ENCODE measurements at places on chromosomes 6 and 20.

DNA sequence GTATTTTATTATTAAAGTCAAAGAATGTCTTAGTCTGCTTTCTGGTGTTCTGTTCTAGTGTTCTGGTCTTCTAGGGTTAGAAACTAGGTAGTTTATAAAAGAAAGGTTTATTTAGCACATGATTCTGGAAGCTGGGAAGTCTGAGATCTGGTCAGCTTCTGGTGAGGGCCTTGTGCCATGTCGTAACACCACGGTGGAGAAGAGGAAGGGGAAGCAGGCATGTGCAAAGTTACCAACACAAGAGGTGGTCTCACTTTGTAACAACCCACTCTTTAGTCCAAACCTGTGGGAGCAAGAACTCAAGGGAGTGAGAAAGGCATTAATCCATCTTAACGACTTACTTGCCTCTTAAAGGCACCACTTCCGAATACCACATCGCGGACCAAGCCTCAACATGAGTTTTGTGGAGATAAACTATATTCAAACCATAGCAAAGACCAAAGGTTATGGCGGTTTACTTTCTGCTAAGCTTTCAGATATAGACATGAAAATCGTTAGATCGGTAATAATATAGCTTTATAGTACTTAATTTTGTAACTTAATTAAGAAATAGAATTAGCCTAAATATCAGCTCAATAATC is 99.4 kb downstream of the NCOA3 start:
- no peak for DNase-seq

GRCh38 chr6:44537306-44538049 is 150.0 kb downstream of the CDC5L start:
- DNase-seq, result no peak

DNA sequence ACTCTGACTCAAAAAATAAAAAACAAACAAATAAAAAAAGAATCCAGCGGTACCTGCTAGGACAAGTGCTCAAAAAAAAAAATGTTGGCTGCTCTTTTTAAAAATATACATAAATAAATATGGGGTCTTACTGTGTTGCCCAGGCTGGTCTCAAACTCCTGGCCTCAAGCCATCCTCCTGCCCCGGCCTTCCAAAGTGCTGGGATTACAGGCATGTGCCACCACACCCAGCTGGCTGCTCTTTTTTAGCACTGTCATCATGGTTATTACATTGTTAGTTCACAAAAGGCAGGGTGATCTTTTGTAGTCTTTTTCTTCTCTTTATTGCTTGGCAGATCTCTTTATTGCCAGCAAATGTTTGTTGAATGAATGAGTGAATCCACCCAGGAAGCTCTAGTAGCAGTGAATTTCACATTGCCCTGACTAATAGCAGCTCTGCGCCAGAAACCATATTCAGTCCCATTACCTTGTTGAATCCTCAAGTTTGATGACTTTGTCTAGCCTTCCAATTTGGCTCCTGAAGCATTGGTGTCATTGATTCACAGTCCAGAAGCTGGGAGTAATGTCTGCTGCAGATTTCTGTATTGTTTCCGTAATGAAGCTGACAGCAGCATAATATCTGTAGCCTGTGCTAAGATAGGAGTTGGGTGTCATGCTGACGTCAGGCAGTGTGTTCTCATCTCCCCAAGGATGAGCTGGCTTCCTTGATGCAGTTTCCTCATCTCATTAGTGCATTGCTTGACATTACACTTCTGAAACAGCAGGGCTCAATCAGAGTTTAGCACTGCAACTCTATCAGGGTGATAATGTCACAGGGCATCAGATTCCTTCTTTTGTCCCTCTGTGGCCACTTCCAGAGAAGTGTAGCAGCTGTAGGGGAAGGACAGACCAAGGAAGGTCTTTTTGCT is 84.9 kb upstream of the TGM3 start:
- DNase-seq, result no peak

GRCh38 chr6:143426026-143426425 is 24.5 kb downstream of the ADAT2 start:
- DNase-seq, result no peak

- DNase-seq, result no peak
Observed at GRCh38 chr20:58700121-58700821, 7.7 kb downstream of the NPEPL1 start.

DNA sequence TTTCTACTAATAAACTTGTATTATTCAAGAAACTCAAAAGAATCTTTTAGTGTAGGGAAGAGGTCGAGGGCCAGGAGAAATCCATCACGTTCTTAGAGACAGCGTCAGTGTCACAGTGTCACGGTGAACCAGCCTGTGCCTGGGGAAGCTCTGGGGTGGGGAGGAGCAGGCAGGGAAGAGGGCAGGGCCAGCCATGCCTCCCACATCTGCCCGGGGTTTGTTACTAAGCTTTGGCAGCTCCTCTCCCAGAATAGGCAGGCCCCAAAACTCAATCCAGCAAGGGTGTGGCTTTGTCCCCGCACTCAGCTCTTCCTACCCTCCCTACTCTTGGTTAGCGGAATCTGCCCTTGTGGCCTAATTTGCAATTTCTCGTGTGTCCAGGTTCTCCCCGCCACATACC is 72.9 kb downstream of the TCP11 start:
- DNase-seq, result no peak

DNA sequence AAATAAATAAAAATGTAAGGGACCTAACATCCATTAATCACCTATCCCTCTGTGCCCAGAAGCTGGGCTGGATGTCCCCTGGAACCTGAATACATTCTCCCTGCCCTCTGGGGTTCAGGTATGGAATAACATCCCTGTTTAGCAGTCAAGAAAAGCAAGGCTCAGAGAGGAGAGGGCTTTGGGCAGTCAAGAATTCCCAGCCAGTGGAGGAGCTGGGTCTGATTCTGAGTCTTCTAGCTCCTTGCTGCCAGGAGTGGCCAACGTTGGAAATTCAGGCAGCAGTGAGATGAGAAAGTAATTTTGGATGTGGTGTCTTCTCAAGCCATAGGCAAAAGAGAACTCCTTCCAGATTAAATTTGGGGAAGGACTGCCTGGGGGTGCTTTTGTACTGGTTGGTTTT is 42.6 kb upstream of the ZNFX1 start:
- peak; percentile 67 for DNase-seq

DNA sequence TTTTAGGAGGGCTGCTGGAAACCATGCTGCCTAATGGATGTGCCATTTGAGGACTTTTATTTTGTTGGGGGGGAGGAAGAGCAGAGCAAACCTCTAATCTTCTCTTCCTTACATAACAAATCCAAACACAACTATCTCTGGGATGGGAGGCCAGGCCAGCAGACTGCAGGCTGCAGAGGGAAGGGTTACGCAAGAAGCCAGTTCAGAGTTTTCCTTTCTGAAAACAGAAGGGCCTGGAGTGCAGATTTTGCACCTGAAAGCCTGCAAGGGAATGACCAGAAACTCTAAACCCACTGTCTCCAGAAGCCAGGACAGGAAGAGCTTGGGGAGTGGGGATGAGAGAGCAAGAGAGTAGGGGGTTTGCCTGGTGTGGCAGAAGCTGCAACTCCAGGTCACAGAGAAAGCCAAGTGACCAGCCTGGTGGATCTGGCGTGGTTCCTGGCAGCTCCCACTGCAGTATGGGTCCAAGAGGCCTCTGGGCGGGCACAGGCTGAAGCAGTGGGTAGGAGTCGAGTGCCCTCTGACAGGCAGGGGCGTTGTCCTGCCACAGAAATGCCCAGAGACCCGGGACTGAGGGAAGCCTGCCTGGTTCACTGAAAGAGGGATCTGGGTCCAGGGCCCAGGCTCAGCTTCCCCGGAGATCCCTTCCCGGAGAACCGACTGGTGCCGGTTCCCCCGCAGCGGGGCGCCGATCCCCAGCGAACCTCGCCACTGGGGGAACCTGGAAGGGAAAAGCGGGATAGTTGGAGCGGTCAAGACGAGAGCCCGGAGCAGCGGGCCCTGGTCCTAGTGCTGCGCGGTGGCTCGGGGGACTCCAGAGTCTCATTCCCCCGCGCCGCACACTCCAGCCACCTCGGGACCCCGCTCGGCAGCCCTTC is 6.7 kb downstream of the MAFB start:
- DNase-seq, result no peak

DNA sequence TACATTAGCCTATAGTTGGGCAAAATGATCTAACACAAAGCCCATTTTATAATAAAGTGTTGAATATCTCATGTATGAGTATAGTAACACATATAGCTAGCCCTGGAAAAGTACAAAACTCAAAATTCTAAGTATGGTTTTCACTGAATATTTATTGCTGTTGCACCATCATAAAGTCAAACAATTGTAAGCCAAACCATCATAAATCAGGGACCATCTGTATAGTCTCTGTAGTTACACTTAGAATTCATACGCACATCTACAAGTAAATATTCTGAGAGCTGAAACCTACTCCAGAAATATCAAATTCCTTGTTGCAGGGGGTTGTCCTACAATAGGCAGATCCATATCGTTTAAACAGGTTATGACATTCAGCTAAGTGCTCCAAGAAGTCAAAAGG is 817.3 kb downstream of the BCKDHB start:
- no peak for DNase-seq

DNA sequence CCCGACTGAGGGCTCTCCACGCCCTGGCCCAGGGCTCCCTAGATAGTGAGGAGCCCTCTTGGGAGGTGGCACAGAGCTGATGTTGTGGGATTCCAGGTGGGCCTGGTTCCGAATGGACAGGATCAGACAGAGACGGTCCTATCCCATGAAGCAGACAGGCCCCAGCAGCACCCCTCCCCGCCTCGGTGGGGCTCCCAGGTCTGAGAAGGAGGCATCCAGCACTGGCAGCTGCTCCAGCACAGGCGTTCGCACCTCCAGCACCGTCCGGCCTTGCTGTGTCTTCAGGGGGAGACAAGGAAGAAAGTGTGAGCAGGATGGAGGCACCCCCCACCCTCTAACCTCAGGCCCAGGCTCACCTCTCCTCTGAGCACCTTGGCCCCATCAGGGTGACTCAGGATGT is 28.7 kb downstream of the COL11A2 start:
- DNase-seq, result no peak

GRCh38 chr6:76684875-76685274 is 612.4 kb upstream of the IMPG1 start:
- no peak for DNase-seq

DNA sequence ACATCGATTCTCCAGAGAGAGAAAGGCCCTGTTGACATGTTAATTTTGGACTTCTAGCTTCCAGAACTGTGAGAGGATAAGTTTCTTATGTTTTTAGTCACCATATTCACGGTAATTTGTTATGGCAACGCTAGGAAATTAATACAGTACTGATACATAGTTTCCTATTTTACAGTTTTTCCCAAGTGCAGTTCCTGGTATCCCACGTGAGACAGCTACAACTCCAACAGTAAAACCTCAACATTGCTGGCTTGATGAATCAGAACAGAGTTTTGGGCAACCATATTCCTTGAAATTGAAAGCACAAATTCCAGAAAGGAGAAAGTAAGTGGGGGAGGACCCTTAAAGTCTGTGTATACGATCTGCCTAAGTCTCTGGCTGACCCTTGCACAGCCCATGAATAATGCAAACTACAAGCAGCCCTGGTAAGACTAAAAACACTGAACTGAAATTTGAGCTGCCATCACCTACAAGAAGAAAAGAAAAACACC is 505.1 kb upstream of the NRSN1 start:
- no peak for DNase-seq

- no peak for DNase-seq
Observed at GRCh38 chr20:36331209-36331608, 25.1 kb downstream of the DLGAP4 start.

GRCh38 chr6:130447374-130447773 is 81.6 kb downstream of the TMEM200A start:
- no peak for DNase-seq

DNA sequence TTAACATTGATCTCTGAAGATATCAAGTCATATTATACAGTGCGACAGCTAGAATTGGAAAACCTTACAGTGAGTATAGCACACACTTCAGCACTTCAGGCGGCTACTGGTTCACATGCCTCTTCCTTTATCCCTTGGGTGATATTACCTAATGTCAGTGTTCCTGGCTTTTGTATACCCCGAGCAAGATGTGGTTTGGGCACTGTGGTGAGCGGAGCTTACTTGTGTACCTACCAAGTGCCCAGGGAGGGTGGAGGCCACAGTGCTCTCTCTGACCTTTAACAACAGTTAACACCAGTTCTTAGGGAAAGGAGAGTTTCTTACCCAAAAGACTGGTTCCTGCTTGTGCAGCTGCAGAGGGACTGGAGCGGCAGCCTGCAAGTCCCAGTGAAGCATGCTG is 64.4 kb downstream of the PTPN1 start:
- no peak for DNase-seq

All from SW 1271 (cell line).